Mesangial cell (primary cell): ENCODE measurements at places on chromosomes 2 and 18. TPM values are rescaled to one million over a fixed set of nuclear protein-coding genes. Genes with fewer than 3 reads are reported as not detected.

The ANXA4 gene
- 57.0 and 204 TPM in 2 replicates for total RNA-seq

The SFTPB gene
- total RNA-seq, result not detected in 2 replicates

The MERTK gene
- total RNA-seq, result 1.3 and 3.7 TPM in 2 replicates

The OLA1 gene
- 45.1 and 73.2 TPM in 2 replicates for total RNA-seq

The COL4A3 gene
- under 0.01 and 0.76 TPM in 2 replicates for total RNA-seq
